HuH-7 (cell line): ENCODE measurements at places on chromosomes 16 and 17.

- DNase-seq: no peak
Observed at GRCh38 chr17:37691807-37692206, 48.6 kb upstream of the DDX52 start.

GRCh38 chr16:57795431-57795878, 6.8 kb downstream of the KIFC3 start:
- DNase-seq: peak; percentile 64

- no peak for DNase-seq
Observed at GRCh38 chr16:9412031-9412914, 320.8 kb downstream of the HAPSTR1 start.

- DNase-seq: no peak
Observed at GRCh38 chr17:42522263-42522790, 13.7 kb upstream of the NAGLU start.

DNA sequence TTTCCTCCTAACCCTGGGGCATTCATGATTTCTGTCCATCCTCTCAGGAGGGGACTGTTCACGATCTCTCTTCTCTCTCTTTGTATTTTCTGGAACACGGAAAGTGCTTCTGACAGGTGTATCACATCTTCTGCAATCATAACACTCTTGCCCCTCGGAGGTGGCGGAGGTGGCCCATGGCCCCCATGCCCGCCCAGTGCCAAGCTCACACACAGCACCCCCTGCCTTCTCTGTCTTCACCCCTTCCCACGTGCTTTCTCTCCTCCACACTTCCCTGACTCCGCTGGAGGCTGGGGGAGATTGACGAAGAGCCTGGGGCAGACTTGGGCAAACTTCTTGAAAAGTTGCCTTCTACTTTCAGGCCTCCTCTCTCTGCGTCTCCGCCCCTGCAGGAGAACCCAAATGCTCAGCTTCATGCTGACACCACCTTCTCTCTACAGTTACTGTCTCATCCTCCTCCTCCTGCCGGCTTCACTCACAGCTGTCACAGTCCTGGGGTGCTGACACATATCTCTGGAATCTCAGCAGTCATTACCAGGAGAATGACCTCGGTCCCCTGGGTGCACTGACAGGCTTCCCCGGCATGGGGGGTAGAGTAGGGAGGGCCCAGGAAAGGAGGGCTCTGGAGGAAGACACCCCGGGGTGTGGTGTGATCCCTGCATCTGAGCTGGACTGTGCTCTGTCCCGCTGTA, 127.1 kb downstream of the ENGASE start:
- DNase-seq: no peak

GRCh38 chr16:49661465-49662187, 194.3 kb downstream of the ZNF423 start:
- DNase-seq: no peak

DNA sequence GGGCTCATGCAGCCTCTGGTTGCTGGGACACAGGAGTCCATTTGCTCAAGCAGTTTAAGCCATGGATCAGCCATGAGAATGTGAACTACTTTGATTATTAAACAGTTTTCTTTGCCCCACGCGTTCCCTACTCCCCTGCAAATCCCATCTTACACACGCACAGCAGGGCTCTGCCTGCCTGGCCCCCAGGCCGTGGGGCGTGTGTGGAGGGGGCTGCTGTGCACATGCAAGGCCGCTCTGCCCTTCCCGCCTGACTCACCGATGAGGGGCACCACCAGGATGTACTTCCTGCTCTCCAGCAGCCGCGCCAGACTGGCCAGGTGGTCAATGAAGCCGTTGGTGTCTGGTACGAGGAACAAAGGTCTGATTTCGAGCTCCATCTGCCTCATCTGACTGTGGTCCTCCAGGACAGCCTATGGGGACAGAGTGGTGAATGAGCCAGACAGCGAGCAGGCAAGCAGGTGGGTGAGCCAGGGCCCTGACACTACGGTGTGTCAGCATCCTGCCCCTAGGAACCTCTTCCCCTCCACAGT, 13.7 kb downstream of the HIC1 start:
- DNase-seq: no peak

DNA sequence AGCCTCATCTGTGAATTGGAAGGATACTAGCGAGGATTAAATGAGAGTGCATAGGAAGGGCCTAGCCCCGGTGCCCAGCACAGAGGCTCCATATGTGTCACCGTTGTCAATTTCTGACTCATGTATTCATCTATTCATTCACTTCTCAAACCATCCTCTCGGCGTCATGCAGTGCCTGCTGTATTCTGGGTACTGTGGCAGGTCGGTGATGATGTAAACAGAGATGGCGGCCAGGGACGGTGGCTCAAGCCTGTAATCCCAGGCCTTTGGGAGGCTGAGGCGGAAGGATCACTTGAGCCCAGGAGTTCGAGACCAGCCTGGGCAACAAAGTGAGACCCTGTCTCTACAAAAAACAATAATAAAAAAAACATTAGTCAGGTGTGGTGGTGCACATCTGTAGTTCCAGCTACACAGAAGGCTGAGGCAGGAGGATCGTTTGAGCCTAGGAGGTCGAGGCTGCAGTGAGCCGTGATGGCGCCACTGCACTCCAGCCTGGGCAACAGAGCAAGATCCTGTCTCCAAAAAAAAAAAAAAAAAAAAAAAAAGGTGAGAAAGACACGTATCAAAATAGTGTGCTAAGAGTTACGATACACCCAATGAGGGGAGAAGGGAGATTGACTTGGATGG, 4.3 kb upstream of the PPP1R1B start:
- no peak for DNase-seq

- DNase-seq: no peak
Observed at GRCh38 chr16:81526935-81527334, 82.3 kb downstream of the CMIP start.

DNA sequence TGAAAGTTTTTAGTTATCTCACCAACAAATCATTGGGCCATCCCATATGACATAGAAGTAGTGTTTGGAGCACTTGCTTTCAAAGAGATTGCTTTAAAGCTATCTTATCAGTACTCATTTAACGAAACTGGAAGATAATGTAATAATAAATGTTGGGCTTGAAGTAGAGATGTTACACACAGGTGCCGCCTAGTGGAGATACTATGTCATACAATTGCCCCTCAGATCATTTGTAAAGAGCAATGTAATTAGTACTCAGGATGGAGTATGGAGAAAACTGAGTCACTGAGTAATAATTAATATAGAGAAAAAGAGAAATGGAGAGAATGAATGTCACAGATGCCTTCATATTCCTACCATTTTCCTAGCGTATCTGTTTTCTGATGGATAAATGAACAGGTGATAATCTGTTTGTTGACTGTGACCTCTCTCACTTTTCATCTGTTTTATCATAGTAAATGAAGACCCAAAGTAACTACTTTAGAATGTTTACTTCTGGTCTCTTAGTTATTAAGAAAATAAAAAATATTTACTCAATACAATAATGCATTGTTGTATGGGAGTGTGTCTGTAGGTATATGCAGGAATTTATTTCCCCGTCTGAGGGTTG, 80.4 kb downstream of the EFCAB5 start:
- peak; percentile 33 for DNase-seq

DNA sequence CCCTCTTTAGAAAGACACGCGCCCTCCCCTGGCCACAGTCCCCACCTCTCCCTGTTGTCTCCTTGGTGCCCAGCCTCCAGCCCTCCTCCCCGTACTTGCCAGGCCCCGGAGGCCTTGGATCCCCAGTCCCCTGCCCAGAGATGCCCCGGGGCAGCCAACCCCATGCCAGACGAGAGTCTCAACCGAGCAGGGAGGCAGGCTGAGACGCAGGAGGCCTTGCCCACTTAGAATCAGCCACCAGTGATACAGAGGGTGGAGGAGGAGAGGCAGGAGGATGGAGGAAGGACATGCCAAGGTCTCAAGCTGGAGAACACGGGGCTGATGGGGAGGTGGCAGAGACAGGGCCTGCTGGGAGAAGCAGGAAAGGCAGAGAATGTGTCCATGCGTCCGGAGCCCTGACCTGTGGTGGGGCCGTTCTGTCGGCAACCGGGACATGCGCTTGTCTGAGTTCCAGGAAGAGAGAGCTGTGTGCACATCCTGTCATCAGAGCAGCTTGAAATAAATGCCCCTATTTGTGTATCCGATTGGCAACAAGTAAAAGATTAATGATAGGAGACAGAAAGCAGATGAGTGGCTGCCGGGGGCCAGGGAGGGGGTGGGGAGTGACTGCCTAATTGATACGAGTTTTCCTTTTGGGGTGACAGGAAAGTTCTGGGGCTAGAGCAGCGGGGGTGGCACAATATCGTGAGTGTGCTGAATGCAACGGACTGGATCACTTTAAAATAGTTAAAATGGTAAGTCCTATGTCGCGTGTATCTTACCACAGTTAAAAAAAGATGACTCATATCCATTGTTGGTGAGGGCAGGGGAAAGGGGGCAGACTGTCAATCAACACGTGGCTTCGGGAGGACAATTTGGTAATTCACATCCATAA, 44.7 kb upstream of the MEAK7 start:
- DNase-seq: no peak

- no peak for DNase-seq
Observed at GRCh38 chr16:77336637-77337036, 98.2 kb downstream of the ADAMTS18 start.

DNA sequence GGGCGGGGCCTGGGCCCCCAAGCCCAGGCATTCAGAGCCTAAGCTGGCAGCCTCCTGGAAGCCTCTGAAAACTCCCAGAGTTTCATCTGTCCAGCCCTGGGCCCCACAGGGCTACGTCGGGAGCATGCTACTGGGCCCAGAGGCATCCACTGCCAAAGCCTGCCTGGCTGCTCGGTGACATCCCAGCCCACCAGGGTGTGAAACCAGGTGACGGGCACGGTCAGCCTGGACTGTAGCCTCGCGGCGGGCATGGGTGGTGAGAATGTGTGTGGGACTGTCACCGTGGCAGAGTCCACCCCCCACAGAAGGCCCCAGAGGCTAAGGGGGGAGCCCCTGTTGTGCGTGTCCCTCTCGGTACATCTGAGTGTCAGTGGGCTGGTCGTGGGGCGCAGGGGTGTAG, 25.6 kb upstream of the AATK start:
- no peak for DNase-seq

GRCh38 chr17:47948706-47949196, 7.4 kb downstream of the PNPO start:
- no peak for DNase-seq

- DNase-seq: no peak
Observed at GRCh38 chr17:2932946-2933345, 130.5 kb downstream of the OR1D5 start.

DNA sequence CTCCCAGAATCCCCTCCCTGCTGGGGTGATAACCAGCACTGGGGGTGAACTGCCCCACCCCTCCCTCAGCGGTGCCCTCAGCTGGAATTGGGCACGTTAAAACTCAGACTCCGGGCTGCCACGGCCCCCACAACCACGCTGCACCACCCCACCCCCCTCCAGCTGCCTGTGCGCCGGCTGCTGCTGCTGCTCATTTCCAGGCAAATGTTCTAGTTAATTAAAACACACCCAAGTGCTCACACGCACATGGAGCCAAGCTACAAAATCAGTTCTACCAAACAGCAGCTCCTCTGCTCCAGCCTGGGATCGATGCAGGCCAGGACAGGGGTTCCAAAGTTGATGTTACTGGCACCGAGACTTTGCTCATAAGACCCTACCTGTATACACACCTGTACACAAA, 180.5 kb downstream of the ZNF423 start:
- DNase-seq: no peak

GRCh38 chr17:34067011-34067410, 188.1 kb upstream of the CCL2 start:
- no peak for DNase-seq

- DNase-seq: no peak
Observed at GRCh38 chr16:5336941-5337340, 239.3 kb upstream of the EEF2KMT start.

- no peak for DNase-seq
Observed at GRCh38 chr16:81625544-81626153, 153.4 kb upstream of the PLCG2 start.

- no peak for DNase-seq
Observed at GRCh38 chr16:53629607-53630312, 73.9 kb downstream of the RPGRIP1L start.

GRCh38 chr17:4766201-4766600, 5.5 kb upstream of the TM4SF5 start:
- DNase-seq: no peak

- no peak for DNase-seq
Observed at GRCh38 chr17:49592263-49592662, 16.6 kb downstream of the NXPH3 start.

GRCh38 chr17:56867948-56868376, 34.0 kb downstream of the DGKE start:
- no peak for DNase-seq

GRCh38 chr17:80470603-80471002, 5.8 kb downstream of the NPTX1 start:
- no peak for DNase-seq

DNA sequence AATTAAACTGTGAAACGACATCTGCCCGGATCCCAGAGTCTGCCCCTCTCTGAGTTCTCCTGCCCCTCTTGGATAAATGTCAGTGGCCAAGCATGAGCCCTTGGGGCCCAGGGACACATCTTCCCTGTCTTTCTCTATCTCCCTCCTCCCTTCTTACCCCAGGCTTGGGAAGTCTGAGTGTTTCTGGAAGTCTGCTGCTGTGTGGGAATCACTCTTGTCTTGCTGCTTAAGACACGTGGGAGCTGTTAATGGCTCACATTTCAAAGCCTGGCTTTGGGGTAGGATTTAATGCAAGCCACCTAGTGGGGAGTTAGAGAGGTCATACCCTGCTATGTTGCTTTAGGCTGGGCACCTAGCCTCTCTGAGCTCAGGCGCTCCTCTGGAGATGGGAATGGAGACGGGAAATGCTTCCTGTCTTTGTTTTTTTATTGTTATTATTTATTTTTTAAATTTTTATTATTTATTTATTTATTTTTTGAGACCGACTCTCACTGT, 218.5 kb upstream of the CIBAR2 start:
- DNase-seq: peak; percentile 98

DNA sequence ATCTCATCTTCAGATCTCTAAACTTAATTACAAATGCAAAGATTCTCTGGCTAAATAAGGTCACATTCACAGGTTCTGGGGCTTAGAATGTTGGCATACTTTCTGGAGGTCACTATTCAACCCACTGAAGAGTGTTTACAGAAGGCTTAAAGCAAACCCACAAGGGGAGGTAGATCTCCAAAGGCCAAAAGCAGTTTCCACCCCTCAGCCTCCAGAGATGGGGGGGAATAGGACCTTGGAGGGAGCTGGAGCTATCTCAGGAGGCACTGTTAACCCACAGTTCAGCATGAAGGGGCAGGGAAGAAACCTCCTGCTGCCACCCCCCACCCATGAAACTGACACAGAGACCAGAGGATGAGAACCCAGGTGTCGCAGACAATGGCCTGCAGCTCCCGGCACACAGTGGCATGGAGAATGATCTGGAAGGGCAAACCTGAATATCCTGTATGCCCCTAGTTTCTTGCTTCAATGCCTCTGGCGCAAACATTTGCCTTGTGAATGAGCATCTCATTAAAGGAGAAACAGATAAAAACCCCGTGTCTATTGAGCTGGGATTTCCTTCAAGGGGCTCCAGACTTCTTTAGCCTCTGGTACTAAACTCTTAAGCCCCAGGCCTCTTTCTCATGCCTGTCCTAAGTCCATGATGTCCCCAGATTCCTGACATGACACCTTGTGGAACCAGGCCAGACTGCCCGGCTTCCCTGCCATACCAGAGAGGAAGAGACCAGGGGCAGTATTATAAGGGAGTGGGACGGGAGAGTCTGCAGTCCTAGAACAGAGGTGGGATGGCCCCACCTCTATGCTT, 103.1 kb upstream of the CDH5 start:
- DNase-seq: no peak
